ENCODE measurements at places on chromosomes 2 and 18. TPM values are rescaled to one million over a fixed set of nuclear protein-coding genes. Genes with fewer than 3 reads are reported as not detected.

- no peak overlapping the region for H3K4me3 ChIP-seq
- no peak overlapping the region for H3K27ac ChIP-seq
- no peaks in the 10 kb centered on the region for H3K27me3 ChIP-seq
- H3K4me1 ChIP-seq = no peaks in the 10 kb centered on the region
Observed at GRCh38 chr18:79770501-79770815, 27.3 kb upstream of the KCNG2 start.

- H3K4me3 ChIP-seq = no peak overlapping the region
- no peak for DNase-seq
- H3K27me3 ChIP-seq = no peaks in the 10 kb centered on the region
- H3K27ac ChIP-seq = no peak overlapping the region
- no peaks in the 10 kb centered on the region for H3K4me1 ChIP-seq
Observed at GRCh38 chr2:19886261-19886660, 15.5 kb downstream of the TTC32 start.

- peak; percentile 57 for DNase-seq
- peak overlapping the region; percentile 43 for H3K27ac ChIP-seq
- no peak overlapping the region for H3K4me3 ChIP-seq
- peaks cover 39% of the 10 kb centered on the region for H3K36me3 ChIP-seq
- no peaks in the 10 kb centered on the region for H3K4me1 ChIP-seq
Observed at GRCh38 chr2:215361876-215362561, 50.2 kb downstream of the ATIC start.

GRCh38 chr18:54089749-54090459 is 134.6 kb downstream of the MBD2 start:
- no peaks in the 10 kb centered on the region for H3K4me1 ChIP-seq
- DNase-seq = peak; percentile 2
- no peak overlapping the region for H3K4me3 ChIP-seq
- no peak overlapping the region for H3K27ac ChIP-seq
- H3K27me3 ChIP-seq = no peaks in the 10 kb centered on the region
- no peaks in the 10 kb centered on the region for H3K36me3 ChIP-seq

DNA sequence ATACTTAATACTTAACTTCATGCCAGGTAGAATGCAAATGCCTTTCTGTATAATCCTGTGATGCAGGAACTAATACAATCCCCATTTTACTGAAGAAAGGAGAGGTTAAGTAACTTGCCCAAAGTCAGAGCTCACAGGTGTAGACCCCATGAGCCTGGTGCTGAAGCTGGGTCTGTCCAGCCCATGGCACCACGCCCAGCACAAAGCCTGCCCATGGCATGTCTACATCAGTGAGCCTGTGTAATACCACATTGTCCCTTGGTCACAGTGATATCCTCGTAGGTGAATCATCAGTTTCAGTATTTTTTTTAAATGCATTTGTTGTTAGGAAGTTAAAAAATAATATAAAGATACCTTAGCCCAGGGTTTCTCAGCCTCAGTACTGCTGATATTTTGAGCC is 69.9 kb upstream of the MCFD2 start:
- peaks cover 18% of the 10 kb centered on the region for H3K4me1 ChIP-seq
- no peak overlapping the region for H3K27ac ChIP-seq
- no peaks in the 10 kb centered on the region for H3K36me3 ChIP-seq

DNA sequence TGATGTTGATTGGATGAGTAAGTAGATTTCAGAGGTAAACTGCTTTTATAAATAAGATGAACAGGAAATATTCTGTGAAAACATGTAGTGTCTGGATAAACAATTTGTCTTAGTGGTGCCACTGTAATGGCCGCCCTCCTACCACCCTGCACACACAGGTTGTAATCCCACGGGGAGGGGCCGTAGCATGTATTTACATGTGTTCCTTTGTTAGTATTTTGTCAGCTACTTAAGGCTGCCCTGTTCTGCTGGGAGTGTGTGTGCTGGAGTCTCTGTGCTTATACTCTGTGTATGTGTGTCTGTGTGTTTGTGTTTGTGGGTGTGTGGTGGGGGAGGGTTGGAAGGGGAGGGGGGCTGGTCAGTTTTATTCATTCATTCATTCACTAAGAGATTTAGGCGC is 5.1 kb downstream of the TSHZ1 start:
- no peaks in the 10 kb centered on the region for H3K36me3 ChIP-seq
- no peak for DNase-seq
- H3K4me3 ChIP-seq = no peak overlapping the region
- H3K4me1 ChIP-seq = peaks cover 19% of the 10 kb centered on the region
- no peak overlapping the region for H3K27ac ChIP-seq

GRCh38 chr2:174654419-174654941 is 56.9 kb upstream of the WIPF1 start:
- DNase-seq = no peak
- no peaks in the 10 kb centered on the region for H3K27me3 ChIP-seq
- H3K36me3 ChIP-seq = no peaks in the 10 kb centered on the region
- no peaks in the 10 kb centered on the region for H3K4me1 ChIP-seq

GRCh38 chr2:7436096-7436906 is 519.1 kb downstream of the RNF144A start:
- H3K4me1 ChIP-seq = no peaks in the 10 kb centered on the region
- DNase-seq = no peak
- no peak overlapping the region for H3K4me3 ChIP-seq
- no peaks in the 10 kb centered on the region for H3K27me3 ChIP-seq
- H3K27ac ChIP-seq = no peak overlapping the region

GRCh38 chr2:133326652-133327397 is 241.4 kb downstream of the NCKAP5 start:
- H3K4me1 ChIP-seq = no peaks in the 10 kb centered on the region
- no peak for DNase-seq
- H3K36me3 ChIP-seq = no peaks in the 10 kb centered on the region
- H3K27ac ChIP-seq = no peak overlapping the region

The KLHL29 gene
- 11.0 TPM for total RNA-seq

- no peaks in the 10 kb centered on the region for H3K27me3 ChIP-seq
- no peak overlapping the region for H3K4me3 ChIP-seq
- no peaks in the 10 kb centered on the region for H3K36me3 ChIP-seq
Observed at GRCh38 chr2:204722691-204723090, 177.4 kb downstream of the PARD3B start.

- H3K4me3 ChIP-seq = no peak overlapping the region
Observed at GRCh38 chr2:45925026-45925425, 273.6 kb downstream of the PRKCE start.

The ERBB4 gene
- 29.7 TPM for total RNA-seq

DNA sequence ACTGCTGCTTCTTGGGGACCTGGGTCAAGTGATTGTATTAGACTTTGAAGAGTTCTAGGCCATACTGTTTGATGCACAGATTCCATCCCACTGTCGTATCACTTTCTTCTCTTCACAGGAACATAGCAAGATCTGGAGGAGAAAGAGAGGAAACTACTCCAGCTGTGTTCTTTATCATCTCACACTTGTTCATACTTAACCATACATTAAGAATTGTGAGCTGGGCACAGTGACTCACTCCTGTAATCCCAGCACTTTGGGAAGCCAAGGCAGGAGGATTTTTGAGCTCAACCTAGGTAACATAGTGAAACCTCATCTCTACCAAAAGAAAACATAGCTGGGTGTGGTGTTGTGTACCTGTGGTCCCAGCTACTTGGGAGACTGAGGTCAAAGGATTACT is 111.7 kb downstream of the PARD3B start:
- no peak for DNase-seq
- H3K4me1 ChIP-seq = no peaks in the 10 kb centered on the region
- H3K27me3 ChIP-seq = no peaks in the 10 kb centered on the region
- H3K36me3 ChIP-seq = no peaks in the 10 kb centered on the region

DNA sequence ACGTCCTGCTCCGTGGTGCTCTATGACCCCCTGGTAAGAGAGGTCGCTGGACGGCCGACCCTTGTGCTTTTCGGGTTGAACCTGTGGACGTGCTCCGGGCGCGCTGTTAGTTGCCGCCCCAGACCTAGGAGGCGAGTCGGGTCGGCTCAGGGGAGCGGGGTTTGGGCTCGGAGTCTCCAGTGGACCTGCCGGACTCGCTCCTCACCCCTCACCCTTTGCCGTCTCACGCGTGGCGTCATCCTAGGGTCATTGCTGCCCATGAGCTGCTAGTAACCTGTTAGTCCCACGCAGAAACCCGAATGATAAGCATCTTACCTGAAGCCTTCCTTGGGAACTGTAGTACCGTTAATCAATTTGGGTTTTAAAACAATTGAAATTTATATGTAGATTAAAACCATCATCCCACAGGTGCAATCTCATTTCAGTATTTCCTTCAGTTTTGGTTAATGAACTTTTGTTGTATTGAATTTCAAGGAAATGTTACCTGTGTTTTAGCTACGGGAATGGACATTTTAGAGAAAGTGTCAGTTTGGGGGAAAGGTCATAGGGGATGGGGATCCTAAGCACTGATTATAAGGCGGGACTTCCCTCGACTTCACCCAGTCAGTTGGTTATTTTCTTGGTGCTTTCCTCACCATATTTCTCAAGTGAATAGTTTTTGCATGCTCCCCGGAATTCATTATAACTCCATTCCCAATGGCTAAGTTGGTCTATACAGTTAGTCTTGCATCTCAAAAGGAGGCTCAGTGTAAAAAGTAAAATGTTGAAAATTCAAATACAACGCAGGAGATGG is 536 bp downstream of the ELP2 start:
- peaks cover 13% of the 10 kb centered on the region for H3K4me1 ChIP-seq
- no peaks in the 10 kb centered on the region for H3K27me3 ChIP-seq
- H3K4me3 ChIP-seq = peak overlapping the region; percentile 87

The COL4A3 gene
- not detected for total RNA-seq

DNA sequence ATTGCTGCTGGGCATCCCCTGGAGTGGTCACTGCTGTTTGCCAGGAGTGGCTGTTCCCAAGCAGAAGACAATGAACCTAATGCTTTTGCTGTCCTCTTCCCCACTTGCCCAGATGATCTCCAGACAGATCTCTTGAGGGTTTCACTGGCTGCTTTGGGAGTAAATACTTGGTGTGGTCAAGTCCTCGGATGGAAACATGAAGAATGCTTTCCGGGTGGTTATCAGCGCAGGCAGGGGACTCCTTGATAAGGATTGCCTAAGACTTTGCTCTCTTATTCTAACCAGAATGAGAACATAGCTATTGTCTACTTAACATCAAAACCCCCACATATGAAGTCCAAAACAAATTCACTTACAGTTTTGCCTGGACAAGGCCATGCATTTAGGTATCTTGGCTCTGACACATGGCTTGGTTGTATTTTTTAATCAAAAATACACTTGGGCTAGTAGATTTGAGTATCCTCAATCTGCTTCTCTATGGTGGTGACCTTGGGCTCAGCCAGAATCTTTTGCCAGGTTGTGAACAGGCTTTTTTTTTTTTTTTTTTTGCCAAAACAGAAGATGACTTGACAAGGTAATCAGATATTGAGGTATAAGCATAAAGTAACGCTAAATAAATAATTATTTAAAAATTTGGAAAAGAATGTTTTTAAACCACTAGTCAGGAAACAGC is 34.8 kb upstream of the MYO3B start:
- peaks cover 72% of the 10 kb centered on the region for H3K27me3 ChIP-seq
- H3K4me3 ChIP-seq = no peak overlapping the region
- no peak overlapping the region for H3K27ac ChIP-seq
- peak; percentile 76 for DNase-seq
- no peaks in the 10 kb centered on the region for H3K4me1 ChIP-seq
- H3K36me3 ChIP-seq = no peaks in the 10 kb centered on the region

The SCYGR4 gene
- total RNA-seq = not detected

- no peaks in the 10 kb centered on the region for H3K27me3 ChIP-seq
- no peaks in the 10 kb centered on the region for H3K36me3 ChIP-seq
- no peak overlapping the region for H3K4me3 ChIP-seq
- no peak overlapping the region for H3K27ac ChIP-seq
Observed at GRCh38 chr18:46291149-46291548, 187.0 kb downstream of the HAUS1 start.

DNA sequence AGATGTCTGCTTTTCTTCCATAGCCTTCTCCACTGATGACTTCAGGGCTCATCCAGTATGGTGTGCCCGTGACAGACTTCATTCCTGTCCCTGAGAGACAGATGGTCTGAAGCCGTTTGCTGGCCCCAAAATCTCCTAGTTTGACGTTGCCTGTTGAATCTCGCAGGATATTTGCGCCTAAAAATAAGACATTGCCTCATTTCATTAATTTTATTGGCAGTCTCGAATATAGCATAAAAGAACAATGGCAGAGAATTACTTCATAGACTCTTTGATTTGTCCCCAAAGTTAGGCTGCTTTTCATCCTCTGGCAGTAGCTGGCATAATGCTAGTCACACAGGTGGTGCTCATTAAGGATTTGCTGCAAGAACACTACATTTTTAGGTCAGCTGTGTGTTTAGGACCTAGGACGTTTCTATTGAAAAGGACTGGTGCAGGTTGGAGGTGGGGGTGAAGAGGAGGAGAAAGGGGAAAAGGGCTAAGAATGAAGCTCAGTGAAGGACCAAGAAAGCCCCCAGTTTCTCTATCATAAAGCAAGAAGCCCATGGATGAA is 14.7 kb upstream of the ERCC3 start:
- no peaks in the 10 kb centered on the region for H3K4me1 ChIP-seq
- no peak overlapping the region for H3K4me3 ChIP-seq
- DNase-seq = no peak
- no peaks in the 10 kb centered on the region for H3K27me3 ChIP-seq
- peaks cover 34% of the 10 kb centered on the region for H3K36me3 ChIP-seq

- H3K4me1 ChIP-seq = no peaks in the 10 kb centered on the region
- no peaks in the 10 kb centered on the region for H3K27me3 ChIP-seq
- no peak for DNase-seq
- H3K4me3 ChIP-seq = no peak overlapping the region
Observed at GRCh38 chr2:38168710-38169480, 92.9 kb upstream of the CYP1B1 start.

The BOK gene
- total RNA-seq = 47.5 TPM

GRCh38 chr2:205405752-205406151 is 276.5 kb upstream of the NRP2 start:
- H3K4me1 ChIP-seq = peaks cover 30% of the 10 kb centered on the region
- H3K27ac ChIP-seq = no peak overlapping the region
- no peaks in the 10 kb centered on the region for H3K36me3 ChIP-seq
- no peaks in the 10 kb centered on the region for H3K27me3 ChIP-seq

Data from cardiac muscle cell (in vitro differentiated cells and primary cell).